ENCODE measurements at places on chromosomes 1 and 21. TPM values are rescaled to one million over a fixed set of nuclear protein-coding genes. Genes with fewer than 3 reads are reported as not detected.

ADAMTSL4 gene
- 3.5 TPM for total RNA-seq

GAS5 gene
- total RNA-seq = 438 TPM

CELA2A gene
- total RNA-seq = not detected

CYP4B1 gene
- not detected for total RNA-seq

ADORA3 gene
- not detected for total RNA-seq

AMIGO1 gene
- total RNA-seq = 2.4 TPM

C1orf216 gene
- 14.3 TPM for total RNA-seq

SPATA17 gene
- total RNA-seq = 0.93 TPM

DNA sequence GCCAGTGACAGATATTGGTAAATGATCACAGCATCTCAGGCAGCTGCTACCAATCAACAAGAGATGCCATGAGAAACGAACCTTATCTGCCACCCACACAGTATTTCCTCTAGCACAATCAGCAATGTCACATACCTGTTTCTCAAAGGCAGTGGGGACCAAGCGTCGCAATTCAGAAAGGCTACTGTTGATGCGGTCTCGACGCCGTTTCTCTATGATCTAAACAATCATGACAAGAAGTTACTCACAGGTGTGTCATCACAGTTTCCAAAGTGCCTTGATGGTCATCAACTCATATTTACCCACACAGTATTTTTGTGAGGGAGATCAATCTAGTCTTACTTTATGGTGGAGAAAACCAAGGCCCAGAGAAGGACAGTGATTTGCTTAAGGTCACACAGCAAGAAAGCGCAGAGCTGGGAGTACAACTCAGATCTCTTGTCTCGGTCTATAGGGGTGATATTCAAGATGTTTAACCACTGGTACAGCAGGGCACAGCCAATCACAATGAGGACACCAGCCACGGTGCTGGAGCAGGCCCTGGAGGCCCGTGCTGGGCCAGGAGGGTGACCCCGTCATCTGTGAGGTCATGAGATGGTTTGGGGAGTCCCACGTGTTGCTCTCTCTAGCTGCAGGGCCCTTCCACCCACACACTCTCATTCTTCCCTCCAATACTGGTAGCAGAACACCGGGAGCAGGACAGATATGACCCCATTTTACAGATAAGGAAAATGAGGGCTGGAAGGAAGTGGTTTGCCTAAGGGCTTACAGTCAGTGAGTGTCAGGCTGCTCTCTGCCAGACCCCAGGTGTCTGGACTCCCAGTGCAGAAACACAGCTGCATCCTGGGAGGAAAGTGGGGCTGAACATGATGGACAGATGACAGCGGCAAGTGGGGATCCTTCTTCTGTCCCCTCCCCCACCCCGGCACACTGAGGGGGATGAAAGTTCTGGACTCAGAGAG lies 7.8 kb downstream of the HEYL start:
- no peaks in the 10 kb centered on the region for H3K36me3 ChIP-seq
- no peak overlapping the region for H3K27ac ChIP-seq
- H3K27me3 ChIP-seq = peaks cover 87% of the 10 kb centered on the region
- no peak overlapping the region for H3K4me3 ChIP-seq

DNA sequence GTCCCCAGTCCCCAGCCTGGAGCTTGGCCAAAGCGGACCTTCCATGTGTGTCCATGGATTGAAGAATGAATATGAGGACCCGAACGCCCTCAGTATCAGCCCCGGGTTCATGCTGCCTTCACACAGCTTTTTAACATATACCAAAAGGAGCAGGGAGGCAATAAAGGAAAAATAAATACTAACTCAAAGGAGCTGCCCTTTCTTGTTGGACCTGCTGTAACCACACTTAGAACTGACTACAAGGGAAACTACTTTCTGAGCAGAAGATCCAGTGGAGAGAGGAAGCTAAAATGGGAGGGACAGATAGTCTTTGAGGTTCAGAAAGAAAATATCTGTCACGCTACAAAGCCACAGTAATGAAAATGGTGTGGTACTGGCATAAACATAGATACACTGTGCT lies 48.6 kb downstream of the CNN3 start:
- no peak for DNase-seq
- H3K27ac ChIP-seq = no peak overlapping the region
- no peaks in the 10 kb centered on the region for H3K36me3 ChIP-seq
- H3K4me3 ChIP-seq = no peak overlapping the region
- H3K27me3 ChIP-seq = no peaks in the 10 kb centered on the region

DNA sequence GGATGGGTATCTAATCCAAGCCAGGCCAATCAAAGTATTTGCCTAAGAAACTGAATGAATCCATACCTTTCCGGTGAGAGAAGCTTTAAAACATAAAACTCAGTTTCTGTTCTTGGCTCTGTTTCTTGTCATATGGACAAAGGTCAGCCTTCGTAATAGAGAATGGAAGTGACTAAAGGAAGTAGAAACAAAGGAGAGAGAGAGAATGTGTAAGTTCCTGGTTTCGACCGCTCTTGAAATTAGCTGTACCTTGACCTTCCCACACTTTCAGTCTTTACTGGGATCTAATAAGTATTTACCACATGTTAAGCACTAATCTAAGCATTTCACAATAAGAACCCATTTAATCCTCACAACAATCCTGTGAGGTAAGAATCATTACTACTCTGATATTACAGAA lies 19.6 kb upstream of the CLCA4 start:
- no peaks in the 10 kb centered on the region for H3K36me3 ChIP-seq
- H3K27ac ChIP-seq = no peak overlapping the region
- H3K4me3 ChIP-seq = no peak overlapping the region
- no peaks in the 10 kb centered on the region for H3K27me3 ChIP-seq
- H3K4me1 ChIP-seq = no peaks in the 10 kb centered on the region

DNA sequence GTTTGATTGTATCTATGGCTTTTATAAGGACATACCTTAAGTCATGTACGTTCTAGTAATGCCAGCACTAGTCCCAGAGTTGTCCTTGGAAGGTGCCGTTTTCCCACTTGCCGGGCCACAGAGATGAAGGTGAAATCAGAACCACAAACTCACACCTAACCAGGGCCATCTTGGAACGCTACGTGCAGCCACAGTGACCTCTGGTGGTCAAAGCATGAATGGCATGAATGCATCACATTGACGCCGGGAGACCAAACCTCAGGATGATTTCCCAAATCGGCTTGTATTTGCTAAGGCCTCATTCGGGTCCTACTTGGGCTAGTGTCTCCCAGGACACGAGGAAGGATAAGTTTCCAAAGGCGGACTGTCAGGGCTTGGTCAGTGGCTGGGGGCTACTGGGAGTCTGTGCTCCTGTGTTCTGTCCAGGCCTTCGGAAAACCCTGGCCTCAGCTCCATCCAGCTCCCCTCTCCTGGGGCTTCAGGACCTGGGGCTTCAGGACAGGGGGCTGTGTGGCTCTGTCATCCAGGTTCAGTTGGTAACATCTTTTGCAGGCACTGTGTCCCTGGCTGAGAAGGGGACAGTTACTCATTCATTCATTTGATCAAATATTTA lies 260.5 kb downstream of the PRDM2 start:
- H3K27me3 ChIP-seq = peaks cover 43% of the 10 kb centered on the region
- H3K4me3 ChIP-seq = no peak overlapping the region

- H3K27me3 ChIP-seq = no peaks in the 10 kb centered on the region
- no peaks in the 10 kb centered on the region for H3K36me3 ChIP-seq
- no peak overlapping the region for H3K4me3 ChIP-seq
- H3K4me1 ChIP-seq = no peaks in the 10 kb centered on the region
- DNase-seq = no peak
Measured at GRCh38 chr1:82785268-82785790, 984.6 kb downstream of the ADGRL2 start.

GRCh38 chr1:5611431-5611830 lies 380.8 kb downstream of the NPHP4 start:
- no peak for DNase-seq
- no peaks in the 10 kb centered on the region for H3K4me1 ChIP-seq
- no peaks in the 10 kb centered on the region for H3K36me3 ChIP-seq
- no peaks in the 10 kb centered on the region for H3K27me3 ChIP-seq
- H3K27ac ChIP-seq = no peak overlapping the region

DNA sequence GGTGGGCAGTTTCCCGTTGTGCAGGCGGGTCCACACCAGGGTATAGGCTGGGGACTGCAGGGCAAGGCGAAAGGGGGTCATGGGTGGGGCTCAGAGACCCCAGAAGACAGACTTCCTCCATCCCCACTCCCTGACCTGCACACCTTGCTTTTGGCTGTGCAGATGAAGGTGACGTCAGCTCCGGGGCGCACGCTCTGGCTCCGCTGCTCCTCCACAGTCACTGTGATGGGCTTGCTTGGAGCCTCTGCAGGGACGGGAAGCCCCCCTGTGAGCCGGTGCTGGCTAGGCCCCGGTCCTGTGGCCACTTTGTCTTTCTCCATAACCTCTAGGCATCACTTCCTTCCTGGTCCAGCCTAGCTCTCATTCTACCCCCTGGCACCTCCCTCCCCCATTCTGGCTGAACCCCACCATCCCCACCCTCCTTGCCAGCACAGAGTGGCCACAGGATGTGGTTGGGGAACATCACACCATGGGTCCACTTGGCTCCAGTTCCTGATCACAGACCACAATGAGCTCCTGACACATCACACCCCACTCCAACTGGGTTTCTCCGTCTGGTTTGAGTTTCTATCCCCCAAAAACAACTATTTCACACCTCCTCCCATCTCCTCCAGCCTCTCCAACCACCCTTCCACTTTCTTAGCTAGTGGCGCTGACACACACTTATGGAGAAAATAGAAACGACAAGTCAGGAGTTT lies 45.2 kb downstream of the LDLRAD2 start:
- H3K4me1 ChIP-seq = no peaks in the 10 kb centered on the region
- no peak for DNase-seq
- no peaks in the 10 kb centered on the region for H3K27me3 ChIP-seq
- peaks cover 83% of the 10 kb centered on the region for H3K36me3 ChIP-seq
- H3K4me3 ChIP-seq = no peak overlapping the region

DNA sequence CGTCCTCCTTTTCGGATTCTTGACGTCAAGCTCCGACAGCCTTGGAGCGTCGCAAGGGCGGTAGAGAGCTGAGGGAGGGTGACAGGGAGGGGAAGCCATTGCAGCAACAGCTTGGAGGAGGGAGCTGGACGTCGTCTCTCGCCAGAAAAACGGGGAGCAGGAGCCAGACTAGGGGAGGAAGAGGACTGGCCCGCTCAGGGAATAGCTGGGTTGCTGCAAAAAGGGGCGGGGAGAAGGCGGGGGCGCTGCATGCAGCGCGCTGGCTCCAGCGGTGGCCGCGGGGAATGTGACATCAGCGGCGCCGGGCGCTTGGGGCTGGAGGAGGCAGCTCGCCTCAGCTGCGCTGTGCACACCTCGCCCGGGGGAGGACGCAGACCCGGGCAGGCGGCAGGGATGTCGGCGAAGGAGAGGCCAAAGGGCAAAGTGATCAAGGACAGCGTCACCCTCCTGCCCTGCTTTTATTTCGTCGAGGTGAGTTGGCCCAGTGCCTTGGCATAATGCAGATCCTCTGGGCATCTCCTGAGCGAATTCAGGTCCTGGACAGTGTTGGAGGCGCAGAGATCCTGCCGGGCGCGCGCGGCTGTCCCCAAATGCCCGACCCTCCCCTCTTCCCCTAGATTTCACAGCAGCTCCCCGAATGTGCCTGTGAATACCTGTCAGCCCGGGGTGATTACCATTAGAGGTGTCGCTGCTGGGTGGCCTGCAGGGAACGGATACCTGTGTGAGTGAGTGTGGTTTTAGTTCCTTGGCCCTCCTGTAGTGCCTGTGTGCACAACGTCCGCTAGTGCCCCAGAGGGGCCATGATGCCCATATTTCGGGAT lies at the start of gene PLPPR4:
Gene PLPPR4 (plus strand): TSS at position 292 of the 821 bp plus-strand sequence. CDS start 102 bp downstream, at position 394.
- no peak within 1 kb of the TSS for H3K27ac ChIP-seq
- peak within 1 kb of the TSS; percentile 85 for H3K4me3 ChIP-seq
- peak; percentile 90 for DNase-seq
- peaks cover 54% of the 10 kb centered on the region for H3K27me3 ChIP-seq
- no peaks in the 10 kb centered on the region for H3K36me3 ChIP-seq

- H3K4me1 ChIP-seq = peaks cover 6% of the 10 kb centered on the region
- H3K36me3 ChIP-seq = peaks cover 1% of the 10 kb centered on the region
- peak overlapping the region; percentile 81 for H3K4me3 ChIP-seq
- no peaks in the 10 kb centered on the region for H3K27me3 ChIP-seq
- H3K27ac ChIP-seq = peak overlapping the region; percentile 94
- DNase-seq = peak; percentile 69
Measured at GRCh38 chr1:1357871-1358432, 403 bp downstream of the MXRA8 start.

DNA sequence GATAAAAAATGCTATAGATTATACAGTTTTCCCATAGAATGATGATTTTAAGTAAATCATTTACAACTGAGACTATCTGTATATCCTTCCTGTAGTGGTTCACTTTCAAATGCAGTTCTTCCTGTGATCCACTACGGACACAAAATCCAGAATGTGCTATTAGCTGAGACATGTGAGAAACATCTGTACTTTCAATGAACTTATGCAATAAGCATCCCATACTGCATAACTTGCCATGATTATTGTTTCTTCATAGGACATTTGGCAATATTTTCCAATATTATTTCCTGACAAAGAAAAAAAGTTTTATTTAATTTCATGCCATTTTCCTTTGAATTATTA lies 83.5 kb upstream of the PRDX6 start:
- no peaks in the 10 kb centered on the region for H3K27me3 ChIP-seq
- no peak overlapping the region for H3K27ac ChIP-seq
- H3K36me3 ChIP-seq = no peaks in the 10 kb centered on the region
- H3K4me1 ChIP-seq = no peaks in the 10 kb centered on the region
- H3K4me3 ChIP-seq = no peak overlapping the region

DNA sequence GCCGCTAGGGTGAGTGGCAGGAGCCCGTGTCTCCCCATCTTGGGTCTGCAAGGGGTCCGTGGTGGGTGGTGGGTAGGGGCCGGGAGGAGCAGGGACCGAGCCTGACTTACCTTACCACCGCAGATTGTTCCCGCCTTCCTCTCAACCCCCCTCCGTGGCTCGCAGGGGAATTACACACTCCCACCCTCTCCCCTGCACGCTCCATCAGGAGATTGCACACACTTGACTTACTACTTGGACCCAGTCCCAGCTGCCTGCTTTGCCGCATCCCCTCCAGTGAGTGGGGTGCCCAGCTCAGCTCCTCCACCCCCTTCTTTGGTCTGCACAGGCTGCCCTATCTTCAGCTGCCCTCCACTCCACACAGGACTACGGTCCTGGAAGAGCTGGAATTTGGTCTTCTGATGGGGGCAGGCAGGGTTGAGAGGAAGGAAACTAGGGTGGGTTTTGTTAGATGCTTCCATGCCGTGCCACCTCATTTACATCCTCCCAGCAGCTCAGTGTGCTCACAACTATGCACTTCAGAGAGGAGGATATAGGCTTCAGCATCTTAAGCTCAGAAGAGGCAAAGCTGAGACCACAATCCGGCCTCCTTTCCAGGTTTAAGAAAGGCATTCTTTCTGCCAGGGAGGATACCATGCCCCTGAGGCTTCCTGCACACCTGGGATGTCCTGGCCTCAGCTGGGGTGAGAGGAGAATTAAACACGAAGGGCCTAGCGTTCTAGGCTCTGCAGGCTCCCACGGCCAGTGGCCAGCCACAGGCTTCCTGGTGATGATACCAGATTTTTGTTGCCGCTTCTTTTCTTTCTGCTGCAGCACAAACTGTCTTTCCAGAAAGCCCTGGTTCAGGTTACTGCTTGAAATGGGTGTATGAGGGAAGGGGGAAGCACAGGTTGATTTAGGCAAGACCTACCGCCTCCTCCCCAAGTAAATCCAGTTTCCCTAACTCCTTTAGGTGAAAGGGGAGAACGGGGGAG lies 2.3 kb downstream of the KCNC4 start:
- H3K4me1 ChIP-seq = peaks cover 19% of the 10 kb centered on the region
- no peak overlapping the region for H3K27ac ChIP-seq
- peak; percentile 74 for DNase-seq
- no peak overlapping the region for H3K4me3 ChIP-seq
